Liver (tissue), 10 donors: ENCODE measurements at places on chromosomes 3 and 15.
A peak's percentile ranks its signal among the peaks of the same experiment; 100 is the strongest.

- no peak for DNase-seq
Observed at GRCh38 chr3:134339913-134340312, 34.3 kb downstream of the AMOTL2 start.

DNA sequence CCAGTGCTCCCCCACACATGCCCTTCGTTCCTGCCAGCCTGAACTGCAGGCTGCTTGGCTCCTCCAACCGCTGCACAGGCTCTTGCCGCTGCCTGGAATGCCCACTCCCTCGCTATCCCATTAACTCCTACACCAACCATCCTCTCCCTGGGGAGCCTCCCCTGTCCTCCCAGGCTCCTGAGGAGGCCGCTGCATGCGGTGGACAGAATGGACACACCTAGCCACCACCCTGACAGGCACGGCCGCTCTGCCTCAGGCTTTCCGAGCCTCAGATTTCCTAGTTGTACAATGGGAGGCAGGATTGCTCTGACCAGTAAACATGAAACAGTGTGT, 2.3 kb downstream of the PLXNB1 start:
- DNase-seq: no peak

DNA sequence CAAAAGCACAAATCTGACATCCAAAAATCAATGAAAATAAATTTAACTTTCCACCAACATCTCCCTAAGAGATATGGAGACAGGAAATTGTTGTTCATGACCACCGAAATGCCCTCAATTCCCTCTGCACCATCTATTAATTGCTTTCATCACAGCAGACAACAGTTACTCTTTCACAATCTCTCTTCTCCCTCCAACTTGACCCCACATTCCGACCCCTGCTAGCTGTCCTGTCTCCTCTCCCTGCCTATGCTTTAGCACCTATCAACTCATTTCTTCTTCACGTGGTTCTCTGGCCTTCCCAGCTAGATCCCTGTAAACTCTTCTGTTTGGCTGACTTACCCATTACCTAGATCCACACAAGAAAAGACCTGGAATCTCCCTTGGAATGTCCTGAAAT, 173.9 kb upstream of the ADAMTS9 start:
- no peak for DNase-seq

GRCh38 chr15:69643476-69643875, 190.9 kb downstream of the RPLP1 start:
- peak; percentile 19 for DNase-seq

GRCh38 chr3:50205413-50206276, 574 bp downstream of the SLC38A3 start:
- peak; percentile 78 for DNase-seq

DNA sequence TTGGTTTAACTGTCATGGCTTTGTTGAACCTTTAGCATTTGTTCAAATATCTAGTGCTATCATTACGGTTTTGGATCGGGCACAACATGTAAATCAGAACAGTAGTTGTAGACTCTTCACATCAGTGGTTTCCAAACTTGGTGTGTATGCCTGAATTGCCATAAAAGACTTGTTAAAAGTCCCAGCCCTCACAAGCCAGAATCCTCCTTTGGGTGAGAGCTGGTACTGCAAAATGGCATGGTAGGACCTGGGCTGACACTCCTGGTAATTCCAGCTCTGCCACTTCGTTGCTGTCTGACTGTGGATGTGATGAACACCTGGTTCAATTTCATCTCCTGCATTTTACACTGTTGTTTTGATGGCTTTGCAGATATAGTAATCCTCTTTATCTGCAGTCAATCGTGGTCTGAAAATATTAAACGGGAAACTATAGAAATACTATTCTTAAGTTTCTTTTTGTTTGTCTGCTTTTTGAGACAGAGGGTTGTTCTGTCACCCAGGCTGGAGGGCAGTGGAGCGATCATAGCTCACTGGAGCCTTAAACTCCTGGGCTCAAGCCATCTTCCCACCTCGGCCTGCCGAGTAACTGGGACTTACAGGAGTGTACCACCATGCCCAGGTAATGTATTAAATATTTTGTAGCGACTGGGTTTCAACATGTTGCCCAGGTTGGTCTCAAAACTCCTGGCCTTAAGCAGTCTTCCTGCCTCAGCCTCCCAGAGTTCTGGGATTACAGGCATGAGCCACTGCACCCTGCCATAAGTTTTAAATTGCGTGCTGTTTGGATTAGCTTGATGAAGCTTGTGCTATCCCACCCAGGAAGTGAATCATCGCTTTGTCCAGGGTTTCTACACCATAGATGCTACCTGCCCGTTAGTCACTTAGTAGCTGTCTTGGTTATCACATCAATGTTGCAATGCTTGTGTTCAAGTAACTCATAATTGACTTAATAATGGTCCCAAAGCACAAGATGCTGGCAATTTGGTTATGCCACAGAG, 61.6 kb downstream of the RAB7A start:
- DNase-seq: no peak

DNA sequence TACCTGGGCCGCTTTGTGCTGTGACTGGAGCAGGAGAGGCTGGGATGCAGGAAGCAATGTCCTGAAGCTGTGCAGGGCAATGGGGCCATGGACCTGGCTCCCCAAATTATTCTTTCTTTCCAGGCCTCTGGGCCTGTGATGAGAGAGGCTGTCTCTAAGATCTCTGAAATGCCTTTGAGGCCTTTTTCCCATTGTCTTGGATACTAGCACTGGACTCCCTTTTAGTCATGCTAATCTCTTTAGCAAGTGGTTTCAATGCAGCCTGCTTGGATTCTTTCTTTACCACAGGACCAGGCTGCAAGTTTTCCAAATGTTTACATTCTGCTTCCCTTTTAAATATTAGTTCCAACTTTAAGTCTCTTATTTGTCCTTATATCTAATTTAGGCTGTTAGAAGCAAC, 64.8 kb upstream of the SGO1 start:
- DNase-seq: no peak

- DNase-seq: no peak
Observed at GRCh38 chr15:65937476-65937875, 68.2 kb downstream of the RAB11A start.

DNA sequence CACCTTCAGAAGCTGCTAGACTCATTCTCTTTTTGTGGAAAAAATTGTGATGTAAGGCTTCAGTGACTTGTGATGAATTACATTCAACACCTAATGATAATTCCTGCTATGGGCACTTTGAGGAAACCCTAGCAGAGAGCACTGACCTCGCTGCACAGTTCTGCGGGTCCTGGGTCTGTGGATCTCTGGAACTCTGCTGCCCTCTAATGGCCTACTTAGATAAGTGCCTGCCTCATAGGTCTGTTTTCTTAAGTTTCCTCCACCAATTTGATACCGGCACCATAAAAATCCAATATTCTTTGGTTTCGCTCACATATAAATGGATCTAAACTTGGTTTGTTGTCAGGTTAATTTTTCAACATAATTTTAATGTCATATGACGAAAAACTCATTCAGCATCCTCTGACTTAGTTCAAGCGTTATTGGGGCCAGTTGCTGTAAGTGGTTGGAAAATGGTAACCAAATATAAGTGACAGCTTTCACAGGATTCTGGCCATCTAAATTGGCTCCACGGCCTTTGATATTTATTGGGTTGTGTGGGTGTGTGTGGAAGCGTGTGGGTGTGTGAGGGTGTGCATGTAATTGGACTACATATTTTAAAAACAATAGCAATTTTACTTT, 10.4 kb downstream of the SLITRK3 start:
- DNase-seq: no peak

DNA sequence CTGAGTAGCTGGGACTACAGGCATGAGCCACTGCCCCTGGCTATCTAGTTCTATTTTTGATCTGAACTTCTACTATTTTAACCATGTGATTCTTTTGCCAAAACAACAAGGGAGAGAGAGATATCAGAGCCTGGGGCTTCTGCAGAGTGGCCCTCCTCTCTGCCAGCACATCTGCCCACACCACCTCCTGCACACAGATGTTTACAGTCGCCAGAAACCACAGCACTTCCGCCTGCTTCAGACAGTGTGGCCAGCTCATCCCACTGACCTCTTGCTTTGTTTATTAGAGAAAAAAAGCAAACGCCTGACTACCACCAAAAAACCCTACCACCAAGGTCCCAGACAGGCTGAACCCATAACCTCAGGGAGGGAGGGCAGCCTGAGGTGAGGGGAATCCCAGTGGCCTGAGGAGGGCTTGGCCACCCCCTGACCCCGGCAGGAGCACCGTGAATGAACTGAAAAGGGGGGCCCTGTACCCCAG, 85.9 kb upstream of the ABHD2 start:
- DNase-seq: no peak

DNA sequence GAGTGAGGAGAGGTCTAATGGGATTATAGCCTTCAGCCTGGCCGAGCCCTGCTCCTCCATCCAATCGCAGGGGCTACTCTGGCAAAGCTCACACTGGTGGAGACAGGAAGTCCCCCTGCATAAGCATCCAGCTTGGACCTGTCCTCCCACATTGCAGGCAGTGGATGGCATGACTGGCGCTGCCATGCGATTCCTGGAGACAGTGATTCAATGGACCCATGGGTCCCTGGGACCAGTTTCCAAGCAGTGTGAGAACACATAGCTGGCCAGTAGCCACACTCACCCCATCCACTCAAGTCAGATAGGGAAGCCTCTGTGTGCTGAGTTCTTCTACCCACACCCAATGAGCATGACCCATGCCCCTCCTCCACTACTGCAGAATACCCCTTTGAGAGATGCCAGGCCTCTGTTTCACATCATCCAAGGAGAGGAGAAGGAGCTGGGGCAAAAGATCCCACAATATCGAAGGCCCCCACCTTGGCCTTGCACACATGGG, 18.1 kb upstream of the POC1A start:
- no peak for DNase-seq

- DNase-seq: no peak
Observed at GRCh38 chr3:104031598-104031997, 1335.1 kb upstream of the ALCAM start.

DNA sequence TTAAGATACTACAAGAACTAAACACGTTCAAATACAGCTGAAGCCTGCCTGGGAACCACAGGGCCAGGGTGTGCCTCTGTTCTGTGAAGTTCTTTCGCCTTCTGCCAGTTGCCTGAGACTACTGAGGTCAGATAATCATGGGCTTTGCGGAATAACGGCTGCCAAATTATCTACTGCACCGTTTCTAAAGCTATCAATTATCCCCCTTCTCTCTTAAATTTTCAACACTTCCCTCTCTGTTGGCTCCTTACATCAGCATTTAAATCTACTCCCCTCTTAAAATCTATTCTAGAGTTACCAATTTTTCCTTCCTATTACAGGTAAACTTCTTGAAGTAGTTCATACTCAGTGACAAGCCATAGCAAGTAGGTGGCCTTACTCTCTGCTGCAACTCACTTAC, 6.2 kb upstream of the NEO1 start:
- no peak for DNase-seq

DNA sequence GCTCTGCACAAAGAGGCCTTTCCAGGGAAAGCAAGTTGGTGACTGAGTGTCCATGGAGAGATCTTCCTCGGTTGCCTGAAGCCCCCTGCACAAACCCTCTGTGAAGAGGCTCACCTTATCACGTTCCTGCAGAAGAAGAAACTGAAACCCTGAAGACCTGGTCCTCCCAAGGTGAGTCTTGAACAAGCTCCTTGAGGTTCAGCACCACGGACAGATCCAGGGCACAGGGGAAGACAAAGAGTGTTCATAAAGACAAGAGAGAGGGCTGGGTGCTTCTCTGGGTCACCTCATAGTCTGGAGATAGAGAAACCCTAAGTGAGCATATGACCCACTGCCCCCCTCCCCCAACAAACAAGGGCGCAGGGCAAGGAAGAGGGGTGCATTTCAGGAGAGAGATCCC, 21.7 kb upstream of the TBC1D21 start:
- DNase-seq: peak; percentile 43

- peak; percentile 49 for DNase-seq
Observed at GRCh38 chr3:197003461-197004385, 25.9 kb downstream of the MELTF start.

DNA sequence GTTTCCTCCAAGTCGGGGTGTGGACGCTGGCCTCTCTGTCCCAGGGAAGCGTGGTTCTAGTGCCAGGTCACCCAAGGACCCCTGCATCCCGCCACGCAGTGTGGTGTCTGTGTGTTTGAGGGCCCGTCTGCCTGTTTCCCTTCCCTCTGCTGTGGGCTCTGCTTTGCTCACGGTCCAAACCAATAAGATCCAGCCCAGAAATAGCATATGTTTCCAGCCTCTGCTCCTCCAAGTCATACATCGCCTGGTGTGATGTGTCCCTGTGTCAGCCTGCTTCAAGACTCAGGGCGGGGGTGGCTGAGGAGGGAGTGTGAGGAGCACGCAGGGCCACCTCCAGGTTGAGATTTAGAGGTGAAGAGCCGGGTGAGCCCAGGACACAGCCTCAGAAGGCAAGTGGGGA, 21.9 kb upstream of the RPL29 start:
- DNase-seq: no peak

GRCh38 chr15:100849021-100849854, 30.4 kb upstream of the ALDH1A3 start:
- no peak for DNase-seq

DNA sequence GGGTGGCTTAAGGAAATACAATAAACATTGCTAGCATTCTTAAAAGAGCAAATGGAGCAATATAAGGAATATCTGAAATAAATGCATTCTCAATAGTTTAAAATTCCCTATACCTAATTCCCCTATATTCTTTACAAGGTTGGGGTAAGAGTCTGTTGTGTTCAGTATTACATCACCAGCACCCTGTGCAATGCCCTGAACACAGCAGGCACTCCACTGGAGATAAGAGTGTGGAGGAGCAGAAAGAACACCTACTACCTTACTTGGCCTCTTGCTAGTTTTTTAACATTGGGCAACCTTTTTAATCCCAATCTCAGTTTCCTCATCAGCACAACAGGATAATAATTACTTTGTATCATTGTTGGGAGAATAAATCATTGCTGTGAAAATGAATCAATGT, 140.2 kb upstream of the PLXND1 start:
- DNase-seq: no peak

DNA sequence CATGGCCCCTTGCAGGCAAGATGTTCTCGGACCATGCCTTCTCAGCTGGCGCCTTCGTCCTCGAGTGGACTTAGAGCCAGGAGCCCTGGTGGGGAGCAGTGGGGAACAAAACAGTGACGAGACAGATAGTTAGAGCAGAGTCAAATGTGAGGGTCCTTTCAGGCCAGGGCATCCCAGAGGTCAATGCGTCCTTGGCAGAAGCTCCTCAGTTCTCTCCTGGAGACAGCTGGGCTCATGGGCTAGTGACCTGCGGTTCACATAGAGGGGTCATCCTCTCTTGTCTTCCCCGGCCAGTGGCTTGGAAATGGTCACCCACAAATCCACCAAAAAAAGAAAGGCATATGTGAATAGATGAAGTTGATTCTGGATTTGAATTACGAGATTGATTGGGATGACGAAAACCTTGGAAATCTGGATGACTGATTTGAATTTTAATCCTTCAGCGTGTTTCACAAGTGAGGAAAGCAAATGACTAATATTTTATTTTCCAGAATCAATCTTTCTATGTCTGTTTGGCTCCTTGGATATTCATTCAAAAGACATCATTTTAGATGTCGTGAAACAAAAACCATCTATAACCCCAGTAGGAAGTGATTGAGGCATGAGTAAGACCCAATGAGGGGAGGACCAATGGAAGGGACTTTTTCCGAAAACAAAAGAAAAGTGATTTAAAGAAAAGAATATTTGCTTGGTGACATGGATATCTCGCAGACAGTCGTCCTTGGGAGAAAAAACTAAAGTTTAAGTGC, 84.5 kb downstream of the ASB7 start:
- DNase-seq: no peak
